Brain pericyte (primary cell): ENCODE measurements at places on chromosomes 16 and 17.

DNA sequence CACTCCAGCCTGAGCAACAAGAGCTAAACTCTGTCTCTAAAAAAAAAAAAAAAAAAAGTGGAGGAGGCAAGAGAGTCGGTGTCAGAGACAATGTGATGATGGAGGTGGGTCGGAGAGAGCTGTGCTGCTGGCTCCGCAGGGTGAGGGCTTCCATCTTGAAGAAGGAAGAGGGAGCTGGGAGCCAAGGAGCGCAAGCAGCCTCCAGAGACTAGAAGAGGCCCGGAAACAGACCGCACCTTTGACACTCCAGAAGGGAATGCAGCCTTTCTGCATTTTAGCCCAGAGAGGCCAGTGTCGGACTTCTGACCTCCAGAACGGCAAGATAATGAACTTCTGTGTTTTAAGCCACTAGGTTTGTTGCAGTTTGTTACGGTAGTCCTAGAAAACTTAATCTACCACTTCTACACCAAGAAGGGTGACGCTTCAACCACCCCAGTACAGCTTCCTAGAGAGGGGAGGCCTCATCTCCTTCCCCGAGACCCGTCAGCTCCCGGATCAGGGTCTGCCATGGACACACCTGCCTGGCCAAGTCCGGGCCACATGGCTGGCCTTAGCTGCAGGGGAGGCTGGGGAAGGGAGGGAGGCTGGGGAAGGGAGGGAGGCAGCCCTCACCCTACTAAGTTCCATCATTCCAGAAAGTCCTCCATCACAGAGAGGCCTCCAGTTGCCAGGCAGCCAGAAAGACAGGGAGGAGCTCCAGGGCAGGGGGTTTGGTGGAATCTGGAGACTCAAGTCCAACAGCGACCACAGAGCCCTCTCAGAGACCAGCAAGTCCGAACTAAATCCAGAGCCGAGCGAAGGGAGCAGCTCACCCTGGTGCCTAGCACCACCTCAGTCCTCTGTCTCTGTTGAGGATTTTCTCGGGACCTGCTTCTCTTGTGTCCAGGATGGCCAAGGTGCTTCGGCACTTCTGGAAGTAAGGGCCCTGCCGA is 13.2 kb upstream of the RBFOX3 start:
- DNase-seq = no peak

GRCh38 chr17:48484850-48485249 is 46.0 kb downstream of the HOXB1 start:
- no peak for DNase-seq

DNA sequence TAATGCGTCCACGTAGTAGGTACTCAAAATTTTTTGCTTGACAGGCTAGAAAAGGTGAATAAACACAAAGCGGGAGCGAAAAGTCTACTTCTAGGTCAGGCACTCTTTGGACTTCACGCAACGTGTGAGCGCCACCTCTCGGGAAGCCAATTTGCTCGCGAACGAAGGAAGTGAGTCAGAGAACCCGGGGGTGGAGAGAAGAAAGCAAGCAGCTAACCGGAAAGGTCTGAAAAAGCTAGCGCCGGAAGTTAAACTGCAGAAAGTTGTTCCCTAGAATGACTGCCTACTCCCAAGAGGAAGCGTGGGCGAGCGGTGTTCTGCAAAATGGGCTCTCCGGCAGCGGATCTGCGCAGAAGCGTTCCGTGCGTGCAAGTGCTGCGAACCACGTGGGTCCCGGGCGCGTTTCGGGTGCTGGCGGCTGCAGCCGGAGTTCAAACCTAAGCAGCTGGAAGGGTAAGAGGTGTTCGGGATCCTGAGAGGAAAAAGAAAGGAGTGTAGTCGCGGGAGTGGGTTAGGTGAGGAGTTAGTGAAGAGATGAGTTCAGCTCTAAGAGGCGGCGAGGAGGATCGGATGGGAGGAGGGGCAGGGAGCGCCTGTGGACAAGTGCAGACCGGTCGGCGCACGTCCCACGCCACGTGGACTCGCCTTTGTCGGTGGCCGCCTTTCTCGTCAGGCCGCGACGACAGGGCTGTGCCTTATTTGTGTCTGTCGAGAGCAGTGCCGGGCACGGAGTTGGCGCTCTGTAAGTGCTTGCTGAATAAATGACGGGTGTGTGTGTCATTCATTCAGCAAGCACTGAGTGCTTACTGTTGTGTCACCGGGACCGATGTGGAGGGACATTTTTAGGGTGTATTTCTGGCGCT is at the start of gene NME1:
TSS of gene NME1 (plus strand) at position 350 of the 863 bp plus-strand sequence. CDS start 2,096 bp downstream, outside the sequence.
- DNase-seq = peak; percentile 95

DNA sequence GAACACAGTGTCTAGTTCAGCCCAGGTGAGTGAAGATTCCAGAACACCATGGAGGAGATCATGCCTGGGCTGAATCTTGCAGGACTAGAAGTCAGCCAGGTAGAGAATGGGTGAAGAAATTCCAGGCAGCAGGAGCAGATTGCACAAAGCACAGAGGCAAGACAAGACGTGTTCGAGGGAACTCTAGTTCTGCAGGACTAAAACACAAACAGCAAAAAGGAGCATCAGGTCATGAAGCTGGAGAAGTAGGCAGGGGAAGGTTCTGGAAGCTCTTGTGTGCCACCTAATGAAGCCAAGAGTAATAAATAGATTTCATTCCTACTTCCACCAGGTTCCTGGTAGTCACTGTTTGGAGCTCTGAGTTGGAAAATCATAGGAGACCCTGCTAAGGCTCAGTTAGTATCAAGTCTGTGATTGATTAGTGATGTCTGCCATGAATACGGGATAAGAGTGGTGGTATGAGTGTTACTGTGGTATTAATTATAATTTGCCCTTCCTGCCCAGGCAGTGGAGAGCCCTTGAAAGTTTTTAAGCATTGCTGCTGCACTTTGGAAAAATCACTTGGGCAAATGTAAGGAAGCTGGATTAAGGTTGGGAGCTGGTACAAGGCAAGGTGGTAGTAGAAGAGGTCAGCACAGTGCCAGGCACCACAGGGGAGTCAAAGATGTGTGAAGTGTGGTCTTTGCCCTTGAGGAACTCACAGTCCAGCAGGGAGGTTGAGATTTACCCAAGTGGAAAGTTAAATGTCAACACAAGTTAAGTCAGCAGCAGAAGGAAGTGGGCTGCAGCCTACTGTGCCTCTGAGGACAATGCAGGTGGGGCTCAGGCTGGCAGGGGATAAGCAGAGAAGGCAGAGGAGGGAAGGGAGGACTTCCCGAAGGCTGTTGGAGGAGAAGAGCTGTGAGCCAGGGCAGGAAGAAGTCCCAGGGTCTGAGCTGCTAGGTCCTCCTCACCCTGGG is 13.5 kb upstream of the FOXN1 start:
- DNase-seq = no peak

- DNase-seq = no peak
Measured at GRCh38 chr17:45335721-45336120, 18.9 kb upstream of the MAP3K14 start.

GRCh38 chr16:53949715-53950410 is 245.9 kb downstream of the FTO start:
- no peak for DNase-seq

- DNase-seq = no peak
Measured at GRCh38 chr17:77675411-77675810, 283.1 kb upstream of the TNRC6C start.

DNA sequence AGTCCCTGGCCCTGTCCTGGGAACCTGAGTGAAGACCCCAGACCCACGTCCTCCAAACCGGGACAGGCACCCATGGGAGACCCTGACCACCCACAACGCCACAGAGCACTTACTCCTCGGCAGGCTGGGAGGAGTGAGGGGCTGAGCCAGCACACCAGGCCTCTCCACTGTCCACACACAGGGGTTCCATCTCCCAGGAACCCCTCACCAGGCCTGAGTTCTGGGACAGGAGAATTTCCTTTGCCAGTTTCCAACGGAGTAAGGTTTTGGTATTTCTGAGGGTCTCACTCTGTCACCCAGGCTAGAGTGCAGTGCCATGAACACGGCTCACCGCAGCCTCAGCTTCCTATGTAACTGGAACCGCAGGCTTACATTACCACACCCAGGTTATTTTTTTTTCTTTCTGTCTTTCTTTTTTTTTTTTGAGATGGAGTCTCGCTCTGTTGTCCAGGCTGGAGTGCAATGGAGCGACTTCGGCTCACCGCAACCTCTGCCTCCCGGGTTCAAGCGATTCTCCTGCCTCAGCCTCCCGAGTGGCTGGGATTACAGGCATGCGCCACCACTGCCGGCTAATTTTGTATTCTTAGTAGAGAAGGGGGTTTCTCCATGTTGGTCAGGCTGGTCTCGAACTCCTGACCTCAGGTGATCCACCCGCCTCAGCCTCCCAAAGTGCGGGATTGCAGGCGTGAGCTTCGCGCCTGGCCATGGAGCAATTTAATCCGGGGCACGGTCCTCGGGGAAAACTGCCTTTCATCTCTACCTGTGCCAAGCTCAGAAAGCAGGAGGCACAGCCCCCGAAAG is 1.6 kb downstream of the PGAP6 start:
- DNase-seq = no peak

DNA sequence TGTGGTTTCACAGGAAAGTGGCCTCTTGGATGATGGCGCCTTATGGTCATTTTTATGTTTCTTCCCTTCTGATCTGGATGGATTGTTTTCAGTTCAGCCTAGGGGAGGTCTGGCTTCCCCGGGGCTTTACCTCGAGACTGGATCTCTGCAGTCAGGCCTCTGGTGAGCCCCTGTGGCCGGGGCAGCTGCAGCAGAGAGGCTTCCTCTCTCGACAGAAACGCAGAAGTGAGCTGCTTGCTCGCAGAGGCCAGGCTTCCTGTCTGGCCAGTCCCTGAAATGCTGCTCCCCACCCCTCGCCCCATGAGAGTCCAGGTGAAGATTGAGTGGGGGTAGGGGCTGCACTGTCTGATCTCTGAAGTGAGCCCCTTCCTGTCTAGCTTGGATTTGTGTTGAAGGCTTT is 44.0 kb downstream of the PLCG2 start:
- DNase-seq = no peak

DNA sequence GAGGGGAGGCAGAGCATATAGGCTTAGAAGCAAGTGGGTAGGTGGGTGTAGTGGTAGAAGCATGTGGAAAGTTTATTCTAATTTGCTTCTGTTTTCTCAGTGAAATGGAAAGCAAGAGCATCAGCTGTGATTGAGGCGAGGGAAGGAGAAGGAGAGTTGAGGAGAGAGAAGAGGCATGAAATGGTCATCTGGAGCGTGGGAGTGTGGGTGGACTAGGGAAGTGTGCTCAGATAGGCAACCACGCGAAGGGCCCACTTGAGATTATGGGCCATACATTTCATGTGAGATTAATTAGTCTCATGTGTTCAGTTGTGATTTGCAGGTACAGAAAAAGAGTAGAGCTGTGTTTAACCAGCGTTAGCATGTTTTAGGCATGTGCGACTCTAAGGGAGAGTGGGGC is 20.8 kb upstream of the CDC6 start:
- no peak for DNase-seq

- no peak for DNase-seq
Measured at GRCh38 chr17:44502598-44503146, 534 bp downstream of the GPATCH8 start.

DNA sequence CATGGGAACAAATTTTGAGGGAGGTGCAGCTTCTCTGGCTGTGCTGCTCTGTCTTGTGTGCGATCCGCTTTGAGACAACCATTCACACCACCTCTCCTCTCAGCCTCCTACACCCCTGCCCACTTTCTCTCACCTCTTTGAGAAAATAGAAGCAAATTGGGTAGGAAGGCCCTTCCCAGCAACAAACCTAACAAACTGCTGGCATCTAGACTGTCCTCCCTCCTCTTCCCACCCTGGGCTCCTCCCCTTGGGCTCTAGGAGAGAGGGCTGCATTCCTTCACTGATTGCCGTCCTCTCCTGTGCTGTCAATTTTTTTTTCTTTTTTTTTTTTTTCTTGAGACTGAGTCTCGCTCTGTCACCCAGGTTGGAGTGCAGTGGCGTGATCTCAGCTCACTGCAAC is 13.5 kb downstream of the CDIPT start:
- no peak for DNase-seq

DNA sequence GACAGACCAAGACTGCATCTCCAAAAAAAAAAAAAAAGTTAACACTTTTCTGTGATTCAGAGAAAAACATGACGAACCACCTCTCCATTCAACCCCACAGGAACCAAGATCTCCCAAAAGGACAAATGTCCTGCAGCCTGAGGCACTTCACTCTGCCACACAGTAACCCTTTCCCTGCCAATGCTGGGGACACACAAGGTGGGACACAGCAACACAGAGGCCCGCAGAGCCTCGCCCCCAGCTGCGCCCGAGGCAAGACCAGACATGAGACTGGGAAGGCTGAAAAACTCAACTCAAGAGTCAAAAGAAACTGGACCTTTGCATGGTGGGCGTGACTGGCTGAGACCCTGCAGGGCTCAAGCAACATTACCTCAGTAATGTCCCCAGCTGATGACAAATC is 34.0 kb downstream of the FANCA start:
- DNase-seq = no peak

DNA sequence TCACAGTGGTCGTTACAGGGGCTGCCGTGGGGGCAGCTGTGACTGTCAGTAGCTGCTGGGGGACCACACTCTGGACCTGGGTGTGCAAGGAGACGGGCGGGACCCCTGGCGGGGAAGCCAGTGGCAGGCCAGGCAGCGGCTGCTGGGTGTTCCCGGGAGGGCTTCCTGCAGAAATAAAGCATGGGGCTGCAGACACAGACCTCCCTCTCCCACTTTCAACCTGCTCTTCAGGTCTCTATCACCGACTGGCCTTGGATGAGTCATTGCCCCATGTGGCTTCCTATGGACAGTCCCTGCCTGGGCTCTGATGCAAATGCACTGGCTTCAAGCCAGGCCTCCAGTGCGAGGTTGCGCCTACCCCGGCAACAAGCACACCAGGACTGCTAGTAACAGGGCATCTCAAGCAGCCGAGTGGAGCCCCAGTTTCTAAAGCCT is 17.2 kb downstream of the SREBF1 start:
- DNase-seq = peak; percentile 76

GRCh38 chr17:4722678-4723240 is 8.5 kb upstream of the MED11 start:
- no peak for DNase-seq

GRCh38 chr17:38961413-38961812 is 5.8 kb downstream of the FBXO47 start:
- no peak for DNase-seq

GRCh38 chr17:3385869-3386816 is at the start of gene OR3A2:
OR3A2 (minus strand) TSS chr17:3386308.
- DNase-seq = no peak

GRCh38 chr16:48862087-48862532 is 252.1 kb upstream of the N4BP1 start:
- no peak for DNase-seq

GRCh38 chr16:66107661-66108060 is 258.8 kb upstream of the CDH5 start:
- no peak for DNase-seq

GRCh38 chr16:27441998-27442397 is 40.0 kb downstream of the IL21R start:
- no peak for DNase-seq

DNA sequence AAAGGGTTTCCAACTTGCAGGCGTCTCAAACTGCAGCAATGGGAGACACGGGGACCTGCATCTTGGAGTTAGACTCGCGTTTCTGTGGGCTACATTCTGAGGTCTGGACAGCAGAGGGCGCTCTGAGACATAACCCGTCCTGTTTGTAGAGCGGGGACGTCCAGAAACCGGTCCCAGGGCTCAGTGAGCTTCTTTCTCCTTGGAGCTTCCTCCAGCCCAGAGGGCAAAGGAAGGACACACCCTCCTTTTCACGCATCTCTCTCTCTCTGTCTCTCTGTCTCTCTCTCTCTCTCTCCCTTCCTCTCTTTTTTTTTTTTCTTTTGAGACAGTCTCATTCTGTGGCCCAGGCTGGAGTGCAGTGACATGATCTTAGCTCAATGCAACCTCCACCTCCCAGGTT is 19.8 kb downstream of the COX4I1 start:
- DNase-seq = no peak
